ENCODE measurements at places on chromosomes 7 and 10.

GRCh38 chr10:131560706-131561355, 249.3 kb upstream of the TCERG1L start:
- no peak for DNase-seq

DNA sequence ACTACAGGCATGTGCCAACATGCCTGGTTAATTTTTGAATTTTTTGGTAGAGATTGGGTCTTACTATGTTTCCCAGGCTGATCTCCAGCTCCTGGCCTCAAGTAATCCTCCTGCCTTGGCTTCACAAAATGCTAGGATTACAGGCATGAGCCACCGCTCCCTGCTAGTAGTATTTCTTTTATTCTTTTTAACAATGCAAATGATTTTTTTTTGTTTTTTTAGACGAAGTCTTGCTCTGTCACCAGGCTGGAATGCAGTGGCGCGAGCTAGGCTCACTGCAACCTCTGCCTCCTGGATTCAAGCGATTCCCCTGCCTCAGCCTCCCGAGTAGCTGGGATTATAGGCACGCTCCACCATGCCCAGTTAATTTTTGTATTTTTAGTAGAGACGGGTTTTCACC, 58.1 kb downstream of the SVIL start:
- DNase-seq: no peak

- DNase-seq: no peak
Measured at GRCh38 chr7:64630496-64630895, 35.4 kb upstream of the ZNF107 start.

GRCh38 chr7:18538554-18539250, 43.2 kb downstream of the HDAC9 start:
- no peak for DNase-seq

DNA sequence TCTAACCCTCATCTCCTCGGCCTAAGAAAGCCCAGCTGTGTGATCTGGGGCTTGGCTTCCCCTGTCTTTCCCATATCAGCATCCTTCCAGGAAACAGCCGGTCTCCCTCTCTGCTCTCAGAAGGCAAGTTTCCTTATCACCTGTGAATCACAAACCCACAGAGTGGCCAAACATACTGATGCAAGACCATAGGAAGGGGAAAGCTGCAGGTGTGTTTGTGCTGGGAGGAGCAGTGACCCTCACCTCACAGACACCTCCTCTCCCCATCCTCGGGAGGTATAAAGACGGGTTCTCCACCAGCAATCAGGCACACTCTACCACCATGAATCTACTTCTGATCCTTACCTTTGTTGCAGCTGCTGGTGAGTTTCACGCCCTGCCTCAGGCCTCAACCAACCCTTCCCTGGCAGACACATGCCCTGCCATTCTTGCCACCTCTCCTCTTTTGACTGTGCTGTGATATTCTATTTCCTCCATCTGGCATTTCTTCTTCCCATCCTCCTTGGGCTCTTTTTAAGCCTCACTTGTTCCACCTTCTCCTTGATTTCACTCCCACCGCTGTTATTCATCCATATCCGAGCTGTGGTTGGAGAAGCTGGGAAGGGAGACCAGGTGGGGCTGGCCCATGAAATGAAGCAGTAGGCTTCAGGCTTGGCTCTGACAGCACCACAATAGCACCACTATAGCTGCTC, at the start of gene PRSS2:
PRSS2 (plus strand) TSS at position 310 of the 692 bp plus-strand sequence; CDS start at position 323, 13 bp downstream.
- no peak for DNase-seq

- no peak for DNase-seq
Measured at GRCh38 chr10:12503311-12503710, 154.0 kb downstream of the CAMK1D start.

DNA sequence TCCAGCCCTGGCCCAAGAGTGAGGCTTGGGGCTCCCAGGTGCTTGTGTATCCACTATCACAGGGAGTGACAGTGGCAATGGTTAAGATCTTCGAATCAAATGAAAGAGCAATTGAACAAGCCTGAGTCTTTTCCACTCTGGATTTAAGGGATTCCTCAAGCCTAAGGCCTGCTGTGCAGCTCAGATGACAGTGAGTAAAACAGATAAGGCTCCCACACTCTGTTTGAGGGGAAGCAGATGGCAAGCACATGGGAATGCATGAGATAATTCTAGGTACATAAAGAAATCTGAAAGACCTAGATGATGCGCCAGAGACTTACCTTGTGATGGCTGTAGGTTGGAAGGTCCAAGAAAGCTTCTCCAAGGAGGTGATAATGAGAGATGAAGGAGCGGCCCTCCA, 95.0 kb downstream of the LRRC18 start:
- DNase-seq: no peak

- no peak for DNase-seq
Measured at GRCh38 chr10:3729397-3729976, 55.5 kb downstream of the KLF6 start.

DNA sequence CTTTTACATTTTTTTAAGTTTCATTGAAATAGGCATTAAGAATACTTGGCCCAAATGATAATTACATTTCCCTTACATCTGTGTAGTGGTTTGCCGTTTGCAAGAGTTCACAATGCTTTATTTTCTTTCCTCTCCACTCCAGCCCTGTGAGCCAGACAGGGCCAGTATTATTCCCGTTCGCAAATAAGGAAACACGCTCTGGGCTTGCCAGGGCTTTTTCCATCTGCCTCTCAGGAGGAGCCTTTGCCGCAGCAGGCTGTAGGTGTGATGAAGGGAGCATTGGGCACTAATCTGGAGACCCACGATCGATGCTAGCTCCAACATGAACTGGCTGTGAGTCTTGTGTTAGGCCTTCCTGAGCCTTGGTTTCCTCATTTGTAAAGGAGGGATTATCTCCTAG, 154.4 kb downstream of the GALNT17 start:
- no peak for DNase-seq

DNA sequence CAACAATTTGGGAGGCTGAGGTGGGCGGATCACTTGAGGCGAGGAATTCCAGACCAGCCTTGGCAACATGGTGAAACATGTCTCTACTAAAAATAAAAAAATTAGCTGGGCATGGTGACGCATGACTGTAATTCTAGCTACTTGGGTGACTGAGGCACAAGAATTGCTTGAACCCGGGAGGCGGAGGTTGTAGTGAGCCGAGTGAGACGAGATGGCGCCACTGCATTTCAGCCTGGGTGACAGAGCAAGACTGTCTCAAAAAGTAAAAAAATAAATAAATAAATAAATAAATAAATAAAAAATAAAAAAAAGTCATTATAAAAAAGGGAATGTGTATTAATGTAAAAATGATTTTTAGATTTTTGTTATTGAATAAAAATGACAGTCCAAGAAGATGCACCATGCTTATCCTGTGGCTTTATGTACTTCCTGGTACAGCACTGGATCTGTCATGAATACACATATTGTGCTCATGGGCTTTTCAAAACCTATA, 658.8 kb upstream of the LRRN3 start:
- DNase-seq: no peak

DNA sequence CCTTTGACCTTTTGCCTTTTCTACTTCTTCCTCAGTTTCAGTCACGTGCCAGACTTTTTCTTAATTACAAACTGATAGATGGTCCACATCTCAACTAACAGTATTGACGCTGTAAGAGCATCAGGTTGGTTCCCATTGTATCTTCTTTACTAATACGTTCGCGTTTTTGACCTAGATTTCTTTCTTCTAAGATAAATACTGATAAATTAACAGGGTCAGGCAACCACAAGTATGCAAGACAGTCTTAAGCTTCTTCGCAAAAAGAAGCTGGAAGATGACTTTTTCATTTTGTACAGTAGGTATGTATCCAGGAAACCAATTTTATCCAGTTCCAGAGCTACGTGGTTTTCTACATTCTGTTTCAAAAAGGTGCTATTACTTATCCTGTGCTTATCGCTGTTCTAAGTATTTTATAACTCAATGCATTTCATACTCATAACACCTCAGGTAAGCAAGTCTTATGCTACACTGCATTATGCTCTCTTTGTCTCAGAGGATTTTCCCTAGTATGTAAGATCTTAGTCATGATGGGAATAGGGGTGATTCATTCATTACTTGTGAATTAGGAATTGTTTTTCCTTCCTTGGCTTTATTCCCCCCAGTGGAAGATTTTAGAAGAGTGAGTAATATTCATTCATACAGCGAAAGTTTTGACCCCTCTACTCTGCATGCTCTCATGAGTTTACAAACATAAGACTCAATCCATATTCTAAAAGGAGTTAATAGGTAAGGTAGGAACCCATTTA, 955 bp downstream of the DUS4L start:
- DNase-seq: no peak

DNA sequence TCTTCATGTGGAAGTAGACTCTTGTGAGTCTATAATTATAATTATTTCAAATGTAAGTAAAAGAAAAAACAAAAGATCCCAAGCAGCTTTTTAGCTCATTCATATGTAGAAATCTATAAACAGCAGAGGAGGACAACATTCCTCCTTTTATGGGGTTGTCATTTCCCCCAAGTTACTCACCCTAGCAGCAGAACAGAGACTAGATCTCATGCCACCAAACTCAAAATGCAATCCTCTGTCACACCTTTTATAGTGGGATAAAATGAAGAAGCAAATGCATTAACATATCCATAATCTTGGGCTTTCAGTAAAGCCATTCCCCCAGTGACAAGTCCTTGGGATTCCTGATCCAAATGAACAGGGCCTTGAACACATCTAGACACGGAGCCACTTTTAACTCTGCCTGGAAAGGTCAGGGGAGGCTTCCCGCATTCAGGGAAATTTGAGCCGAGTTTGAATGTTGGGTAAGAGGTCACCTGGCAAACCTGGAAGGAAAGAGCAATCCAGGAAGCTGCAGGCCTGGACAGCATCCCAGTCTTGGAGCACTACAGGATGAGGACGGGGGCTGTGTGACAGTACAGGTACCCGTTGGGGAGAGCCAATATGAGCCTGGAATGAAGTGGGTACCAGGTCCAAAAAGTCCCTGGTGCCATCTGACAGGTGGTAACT, 76.4 kb downstream of the DOCK4 start:
- no peak for DNase-seq

GRCh38 chr7:124542476-124542875, 223.1 kb downstream of the GPR37 start:
- no peak for DNase-seq

DNA sequence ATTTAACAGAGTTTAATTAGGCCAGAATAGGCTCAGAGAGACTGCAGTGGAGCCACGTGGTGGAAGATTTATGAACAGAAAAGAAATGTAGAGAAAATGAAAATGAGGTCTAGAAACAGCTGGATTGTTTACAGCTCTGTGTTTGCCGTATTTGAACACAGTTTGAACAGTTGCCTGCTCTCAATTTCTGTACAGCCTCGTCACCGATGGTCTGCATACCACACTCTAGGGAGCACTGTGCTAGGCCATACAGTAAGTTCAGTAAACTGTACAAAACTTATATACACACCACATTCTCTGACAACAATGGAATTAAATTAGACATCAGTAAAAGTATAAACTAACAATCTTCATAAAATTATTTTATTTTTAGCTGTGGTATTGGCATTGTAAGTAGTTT, 11.1 kb upstream of the CYP2E1 start:
- no peak for DNase-seq

DNA sequence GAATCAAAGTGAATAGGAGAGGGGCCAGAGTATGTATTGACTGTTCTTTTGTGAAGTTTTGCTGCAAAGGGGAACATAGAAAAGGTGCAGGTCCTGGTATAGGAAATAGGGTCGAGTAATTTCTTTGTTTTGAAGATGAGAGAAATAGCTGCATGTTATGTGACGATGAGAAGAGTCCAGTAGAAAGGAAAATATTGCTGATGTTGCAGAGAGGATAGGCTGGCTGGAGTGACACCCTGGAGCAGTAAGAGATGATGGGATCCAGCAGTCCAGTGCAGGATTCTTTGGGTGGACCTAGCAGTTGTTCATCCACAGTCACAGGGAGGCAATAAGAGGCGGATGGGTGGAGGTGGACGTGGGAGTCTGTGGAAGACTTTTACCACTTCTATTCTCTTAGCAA, 2.1 kb upstream of the BMS1 start:
- DNase-seq: no peak
